ENCODE measurements at places on chromosomes 13 and 19.

- DNase-seq = no peak
Measured at GRCh38 chr19:3768015-3768747, 3.8 kb downstream of the RAX2 start.

- DNase-seq = peak; percentile 60
Measured at GRCh38 chr13:49935171-49936074, 717 bp downstream of the SPRYD7 start.

- DNase-seq = no peak
Measured at GRCh38 chr19:38805180-38805579, 7.6 kb downstream of the LGALS4 start.

- no peak for DNase-seq
Measured at GRCh38 chr13:44174769-44175425, 198.7 kb upstream of the SERP2 start.

- no peak for DNase-seq
Measured at GRCh38 chr19:48629297-48629598, 7.9 kb downstream of the DBP start.

GRCh38 chr13:26469602-26470001 lies 87.9 kb upstream of the WASF3 start:
- no peak for DNase-seq

- DNase-seq = no peak
Measured at GRCh38 chr19:49864890-49865289, 2.5 kb downstream of the PNKP start.

Measured in HAP-1 (cell line).